ENCODE measurements at places on chromosomes 5 and 9. TPM values are rescaled to one million over a fixed set of nuclear protein-coding genes. Genes with fewer than 3 reads are reported as not detected.

- no peak overlapping the region for H3K27ac ChIP-seq
- no peak for DNase-seq
- no peaks in the 10 kb centered on the region for H3K27me3 ChIP-seq
- H3K4me3 ChIP-seq: no peak overlapping the region
Observed at GRCh38 chr5:154948313-154948712, 7.4 kb downstream of the MRPL22 start.

DNA sequence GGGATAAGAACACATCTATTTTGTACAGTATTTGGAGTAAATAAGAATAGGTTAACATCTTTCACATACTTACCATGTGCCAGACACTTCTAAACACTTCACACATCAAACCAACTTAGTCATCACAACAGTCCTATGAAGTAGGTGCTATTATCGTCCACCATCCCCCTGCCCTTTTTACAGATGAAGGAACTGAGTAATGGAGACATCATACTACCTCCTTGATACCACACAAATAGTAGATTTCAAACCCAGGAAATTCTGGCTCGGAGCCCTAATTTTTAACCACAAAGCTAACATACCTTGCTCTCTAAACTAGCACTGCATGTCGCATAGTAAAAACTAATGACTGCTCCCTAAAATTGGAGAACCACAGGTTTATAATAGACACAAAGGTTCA lies 4.2 kb upstream of the ZNF366 start:
- no peaks in the 10 kb centered on the region for H3K36me3 ChIP-seq
- H3K27me3 ChIP-seq: no peaks in the 10 kb centered on the region
- H3K27ac ChIP-seq: no peak overlapping the region
- no peak overlapping the region for H3K4me3 ChIP-seq
- DNase-seq: no peak
- peaks cover 4% of the 10 kb centered on the region for H3K4me1 ChIP-seq

GRCh38 chr5:103487218-103487617 lies 75.4 kb downstream of the NUDT12 start:
- H3K27ac ChIP-seq: no peak overlapping the region
- no peaks in the 10 kb centered on the region for H3K27me3 ChIP-seq
- H3K4me1 ChIP-seq: no peaks in the 10 kb centered on the region
- H3K4me3 ChIP-seq: no peak overlapping the region
- H3K36me3 ChIP-seq: no peaks in the 10 kb centered on the region

The HACD4 gene
- 14.0 TPM for total RNA-seq

DNA sequence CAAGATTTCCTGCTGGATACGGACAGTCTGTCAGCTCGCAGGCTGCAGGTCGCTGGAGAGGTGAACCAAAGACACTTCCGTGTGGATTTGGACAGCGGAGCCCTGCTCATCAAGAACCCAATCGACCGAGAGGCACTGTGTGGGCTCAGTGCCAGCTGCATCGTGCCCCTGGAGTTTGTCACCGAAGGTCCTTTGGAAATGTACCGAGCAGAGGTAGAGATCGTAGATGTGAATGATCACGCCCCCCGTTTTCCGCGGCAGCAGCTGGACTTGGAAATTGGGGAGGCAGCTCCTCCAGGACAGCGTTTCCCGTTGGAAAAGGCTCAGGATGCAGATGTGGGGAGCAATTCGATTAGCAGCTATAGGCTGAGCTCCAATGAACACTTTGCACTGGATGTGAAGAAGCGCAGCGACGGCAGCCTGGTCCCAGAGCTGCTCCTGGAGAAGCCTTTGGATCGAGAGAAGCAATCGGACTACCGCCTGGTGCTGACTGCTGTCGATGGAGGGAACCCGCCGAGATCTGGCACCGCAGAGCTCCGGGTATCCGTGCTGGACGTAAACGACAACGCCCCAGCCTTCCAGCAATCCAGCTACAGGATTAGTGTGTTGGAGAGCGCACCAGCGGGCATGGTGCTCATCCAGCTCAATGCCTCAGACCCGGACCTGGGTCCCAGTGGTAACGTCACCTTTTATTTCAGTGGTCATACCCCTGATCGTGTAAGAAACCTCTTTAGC lies 658 bp downstream of the PCDHGC4 start:
- H3K4me3 ChIP-seq: no peak overlapping the region
- H3K27me3 ChIP-seq: peaks cover 23% of the 10 kb centered on the region
- DNase-seq: no peak
- no peak overlapping the region for H3K27ac ChIP-seq
- H3K36me3 ChIP-seq: no peaks in the 10 kb centered on the region

DNA sequence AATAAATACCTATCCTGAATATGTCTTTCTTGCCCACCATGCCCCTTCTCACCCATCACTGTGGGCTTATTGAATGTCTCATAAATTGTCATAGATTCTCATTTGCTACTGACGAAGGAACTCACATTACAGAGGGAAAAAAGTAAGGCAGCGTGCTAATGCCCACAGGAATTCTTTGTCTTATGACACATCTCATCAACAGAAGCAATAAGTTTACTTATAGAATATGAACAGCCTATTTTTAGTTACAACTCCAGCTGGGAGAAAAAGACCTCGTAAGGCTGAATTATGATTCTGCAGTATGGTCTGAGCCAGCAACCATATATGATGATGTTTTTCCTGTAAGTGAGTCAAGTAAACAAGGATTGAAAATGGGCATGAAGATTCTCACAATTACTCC lies 22.4 kb upstream of the ATG10 start:
- H3K4me1 ChIP-seq: no peaks in the 10 kb centered on the region
- no peaks in the 10 kb centered on the region for H3K27me3 ChIP-seq
- H3K36me3 ChIP-seq: no peaks in the 10 kb centered on the region
- H3K27ac ChIP-seq: no peak overlapping the region
- no peak overlapping the region for H3K4me3 ChIP-seq

DNA sequence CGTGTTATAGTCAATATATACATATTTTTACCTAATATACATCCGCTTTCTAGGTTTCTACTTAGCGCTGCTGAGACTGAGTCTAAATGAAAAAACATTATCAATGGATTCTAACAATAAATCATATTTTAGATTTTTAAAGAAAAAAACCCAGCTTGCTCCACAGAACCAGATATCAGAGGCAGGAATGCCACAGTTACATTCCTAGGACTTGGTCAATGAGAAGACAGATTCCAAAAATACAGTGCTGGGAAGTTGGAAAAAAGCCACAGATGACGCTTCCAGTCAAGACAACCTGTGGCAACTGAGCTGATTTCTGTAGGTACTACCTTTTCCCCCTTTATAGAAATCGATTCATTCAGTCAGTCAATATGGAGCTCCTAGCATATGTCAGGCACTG lies 577 bp upstream of the CCDC112 start:
- H3K27ac ChIP-seq: no peak overlapping the region
- H3K4me3 ChIP-seq: no peak overlapping the region
- peaks cover 6% of the 10 kb centered on the region for H3K4me1 ChIP-seq
- H3K36me3 ChIP-seq: no peaks in the 10 kb centered on the region
- H3K27me3 ChIP-seq: peaks cover 3% of the 10 kb centered on the region

DNA sequence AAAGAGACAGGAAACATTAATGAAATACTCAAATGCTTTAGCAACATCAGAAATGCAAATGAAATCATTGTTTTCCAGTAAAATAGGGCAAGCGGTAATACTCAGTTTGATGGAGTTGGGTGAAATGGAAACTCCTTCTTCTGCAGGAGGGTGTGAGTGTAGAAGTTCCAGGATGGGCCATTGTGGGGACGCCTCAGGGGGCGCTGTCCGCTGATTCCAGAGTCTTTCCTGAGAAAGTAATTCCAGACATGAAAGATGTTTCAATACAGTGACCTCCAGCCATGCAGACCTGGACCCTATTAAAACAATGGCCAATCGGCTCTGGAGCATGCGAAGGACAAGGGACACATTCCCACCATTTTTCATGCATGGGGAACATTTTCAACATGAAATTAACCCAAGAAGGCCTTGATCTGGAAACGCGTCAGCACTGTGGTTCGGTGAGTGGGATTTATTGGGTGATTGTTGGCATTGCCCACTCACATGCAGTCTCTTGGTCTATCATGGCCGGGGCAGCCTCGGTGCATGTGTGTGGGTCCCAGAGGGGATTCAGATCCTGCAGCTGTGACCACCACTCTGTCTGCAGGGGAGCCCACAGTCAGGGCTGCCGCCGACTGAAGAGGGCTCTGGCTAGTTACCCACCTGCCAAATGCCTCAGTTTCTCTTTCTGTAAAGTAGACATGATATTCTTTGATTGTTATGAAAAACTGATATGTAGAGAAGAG lies 132.6 kb upstream of the IRX4 start:
- H3K4me1 ChIP-seq: no peaks in the 10 kb centered on the region
- no peaks in the 10 kb centered on the region for H3K27me3 ChIP-seq
- no peaks in the 10 kb centered on the region for H3K36me3 ChIP-seq

GRCh38 chr5:169350016-169350415 lies 49.1 kb upstream of the SLIT3 start:
- H3K4me1 ChIP-seq: no peaks in the 10 kb centered on the region
- DNase-seq: no peak
- no peaks in the 10 kb centered on the region for H3K27me3 ChIP-seq

The OR1Q1 gene
- not detected for total RNA-seq

The NKD2 gene
- not detected for total RNA-seq

- no peaks in the 10 kb centered on the region for H3K4me1 ChIP-seq
- H3K36me3 ChIP-seq: no peaks in the 10 kb centered on the region
- H3K4me3 ChIP-seq: no peak overlapping the region
- H3K27me3 ChIP-seq: no peaks in the 10 kb centered on the region
- no peak for DNase-seq
- no peak overlapping the region for H3K27ac ChIP-seq
Observed at GRCh38 chr5:17304282-17304681, 86.9 kb downstream of the BASP1 start.

- H3K4me1 ChIP-seq: no peaks in the 10 kb centered on the region
- H3K4me3 ChIP-seq: no peak overlapping the region
- no peaks in the 10 kb centered on the region for H3K36me3 ChIP-seq
- DNase-seq: no peak
- no peaks in the 10 kb centered on the region for H3K27me3 ChIP-seq
Observed at GRCh38 chr5:1736889-1737711, 62.5 kb downstream of the MRPL36 start.

DNA sequence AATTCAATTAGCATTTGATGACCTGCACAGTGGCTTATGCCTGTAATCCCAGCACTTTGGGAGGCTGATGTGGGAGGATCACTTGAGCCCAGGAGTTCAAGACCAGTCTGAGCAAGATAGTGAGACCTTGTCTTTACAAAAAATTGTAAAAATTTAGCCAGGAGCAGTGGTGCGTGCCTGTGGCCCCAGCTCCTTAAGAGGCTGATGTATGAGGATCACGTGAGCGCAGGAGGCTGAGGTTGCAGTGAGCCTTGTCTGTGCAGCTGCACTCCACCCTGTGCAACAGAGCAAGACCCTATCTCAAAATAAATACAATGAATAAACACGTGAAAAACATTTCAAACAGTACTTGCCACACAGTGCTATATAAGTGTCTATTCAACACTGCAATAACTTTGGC lies 4.2 kb downstream of the ABCA1 start:
- no peaks in the 10 kb centered on the region for H3K36me3 ChIP-seq
- peaks cover 26% of the 10 kb centered on the region for H3K4me1 ChIP-seq
- no peak for DNase-seq
- no peak overlapping the region for H3K4me3 ChIP-seq
- no peak overlapping the region for H3K27ac ChIP-seq
- H3K27me3 ChIP-seq: peaks cover 9% of the 10 kb centered on the region

- no peak for DNase-seq
- no peak overlapping the region for H3K4me3 ChIP-seq
- no peak overlapping the region for H3K27ac ChIP-seq
- H3K36me3 ChIP-seq: no peaks in the 10 kb centered on the region
- no peaks in the 10 kb centered on the region for H3K4me1 ChIP-seq
Observed at GRCh38 chr9:3043369-3043768, 199.5 kb upstream of the PUM3 start.

DNA sequence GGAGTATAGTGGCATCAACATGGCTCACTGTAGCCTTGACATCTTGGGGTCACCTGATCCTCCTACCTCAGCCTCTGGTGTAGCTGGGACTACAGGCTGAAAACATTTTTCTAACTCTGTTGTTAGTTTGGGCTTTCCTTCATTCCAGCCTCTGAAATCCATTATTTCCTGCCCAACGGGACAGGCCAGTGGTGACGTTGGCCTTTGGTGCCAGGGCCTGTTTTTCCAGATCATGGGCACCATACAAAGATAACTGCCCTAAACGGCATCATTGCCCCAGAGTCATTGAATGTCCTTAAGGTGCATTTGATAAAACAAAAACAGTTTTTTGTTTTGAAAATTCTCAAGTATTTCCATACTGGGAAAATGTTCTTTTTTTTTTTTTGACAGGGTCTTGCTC lies 32.1 kb downstream of the PIK3R1 start:
- no peaks in the 10 kb centered on the region for H3K36me3 ChIP-seq
- peaks cover 34% of the 10 kb centered on the region for H3K4me1 ChIP-seq
- no peaks in the 10 kb centered on the region for H3K27me3 ChIP-seq
- no peak for DNase-seq

DNA sequence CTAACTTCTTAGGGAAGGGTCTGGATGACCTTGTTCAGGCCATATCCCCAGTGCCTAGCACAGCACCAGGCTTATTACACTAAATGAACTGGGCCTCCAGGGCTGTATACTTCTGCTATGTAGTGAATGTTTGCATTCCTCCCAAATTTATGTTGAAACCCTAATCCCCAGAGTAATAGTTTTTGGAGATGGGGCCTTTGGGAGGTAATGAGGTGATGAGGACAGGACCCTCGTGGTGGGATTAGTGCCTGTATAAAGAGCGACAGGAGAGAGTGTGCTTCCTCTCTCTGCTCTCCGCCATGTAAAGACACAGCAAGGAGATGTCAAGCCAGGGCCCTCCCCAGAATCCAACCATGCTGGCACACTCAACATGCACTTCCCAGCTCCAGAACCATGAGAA lies 148.3 kb downstream of the SEC61B start:
- H3K4me1 ChIP-seq: peaks cover 5% of the 10 kb centered on the region
- no peaks in the 10 kb centered on the region for H3K27me3 ChIP-seq
- H3K36me3 ChIP-seq: no peaks in the 10 kb centered on the region
- H3K4me3 ChIP-seq: no peak overlapping the region
- DNase-seq: no peak

DNA sequence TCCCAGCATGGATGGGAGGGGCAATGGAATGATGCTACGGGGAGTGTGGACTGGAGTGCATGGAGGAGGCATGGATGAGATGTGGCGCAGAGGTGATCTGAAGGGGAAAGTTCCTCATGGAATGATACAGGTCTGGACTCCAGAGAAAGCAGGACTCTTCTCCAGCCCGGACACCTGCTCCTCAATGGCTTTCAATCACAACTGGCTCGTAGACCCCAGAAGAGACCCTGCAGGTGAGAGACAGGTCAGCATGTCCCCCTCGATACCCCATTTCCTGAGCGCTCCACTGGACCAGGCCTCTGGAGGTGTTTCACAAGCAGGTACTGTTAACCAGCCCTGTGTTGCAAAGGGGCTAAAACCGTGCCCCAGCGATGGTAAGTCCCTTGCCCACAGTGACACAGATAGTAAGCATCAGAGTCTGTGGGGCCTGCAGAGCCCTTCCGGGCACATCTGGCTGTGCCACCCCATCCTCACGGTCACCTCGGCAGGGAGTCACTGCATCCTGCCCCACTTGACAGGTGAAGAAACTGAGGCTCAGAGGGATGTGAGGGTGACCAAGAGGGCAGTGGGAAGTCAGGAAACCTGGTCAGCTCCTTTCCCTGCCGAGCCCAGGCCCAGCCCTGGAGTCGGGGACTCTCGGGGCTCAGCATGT lies 5.5 kb upstream of the DPM2 start:
- peaks cover 28% of the 10 kb centered on the region for H3K36me3 ChIP-seq
- peaks cover 17% of the 10 kb centered on the region for H3K4me1 ChIP-seq
- DNase-seq: no peak
- H3K27ac ChIP-seq: no peak overlapping the region

The FGF18 gene
- 0.25 TPM for total RNA-seq

GRCh38 chr5:140207250-140207964 lies 32.4 kb downstream of the CYSTM1 start:
- DNase-seq: no peak
- no peaks in the 10 kb centered on the region for H3K27me3 ChIP-seq
